ENCODE measurements at places on chromosomes 12 and 14. TPM values are rescaled to one million over a fixed set of nuclear protein-coding genes. Genes with fewer than 3 reads are reported as not detected.

AMDHD1 gene
- total RNA-seq = 0.78 TPM

HOXC6 gene
- total RNA-seq = not detected

PDZRN4 gene
- not detected for total RNA-seq

DDN gene
- total RNA-seq = 0.47 TPM

AQP2 gene
- total RNA-seq = not detected

DBX2 gene
- total RNA-seq = not detected

RASSF3 gene
- 127 TPM for total RNA-seq

SIX6 gene
- total RNA-seq = not detected

IFT43 gene
- 11.1 TPM for total RNA-seq

ASPG gene
- not detected for total RNA-seq

KERA gene
- total RNA-seq = not detected

ACSS3 gene
- total RNA-seq = not detected

VRTN gene
- not detected for total RNA-seq

CCDC196 gene
- total RNA-seq = not detected

FAM186B gene
- total RNA-seq = 0.64 TPM

GLIPR1L2 gene
- total RNA-seq = 0.44 TPM

OAS3 gene
- total RNA-seq = 14.5 TPM

ADSS1 gene
- total RNA-seq = 2.7 TPM

MUCL1 gene
- not detected for total RNA-seq

EIF2B2 gene
- 24.2 TPM for total RNA-seq

EML5 gene
- total RNA-seq = 3.1 TPM

CCDC184 gene
- 1.0 TPM for total RNA-seq

PLCZ1 gene
- not detected for total RNA-seq

SLC25A21 gene
- not detected for total RNA-seq

GALNT6 gene
- 13.7 TPM for total RNA-seq

TUNAR gene
- total RNA-seq = not detected

RNASE7 gene
- not detected for total RNA-seq

KRT84 gene
- not detected for total RNA-seq

GYS2 gene
- 0.22 TPM for total RNA-seq

CCDC60 gene
- not detected for total RNA-seq

All from CD4-positive, alpha-beta T cell (primary cell).